Naive thymus-derived CD8-positive, alpha-beta T cell (primary cell): ENCODE measurements at places on chromosomes 7 and 10.

DNA sequence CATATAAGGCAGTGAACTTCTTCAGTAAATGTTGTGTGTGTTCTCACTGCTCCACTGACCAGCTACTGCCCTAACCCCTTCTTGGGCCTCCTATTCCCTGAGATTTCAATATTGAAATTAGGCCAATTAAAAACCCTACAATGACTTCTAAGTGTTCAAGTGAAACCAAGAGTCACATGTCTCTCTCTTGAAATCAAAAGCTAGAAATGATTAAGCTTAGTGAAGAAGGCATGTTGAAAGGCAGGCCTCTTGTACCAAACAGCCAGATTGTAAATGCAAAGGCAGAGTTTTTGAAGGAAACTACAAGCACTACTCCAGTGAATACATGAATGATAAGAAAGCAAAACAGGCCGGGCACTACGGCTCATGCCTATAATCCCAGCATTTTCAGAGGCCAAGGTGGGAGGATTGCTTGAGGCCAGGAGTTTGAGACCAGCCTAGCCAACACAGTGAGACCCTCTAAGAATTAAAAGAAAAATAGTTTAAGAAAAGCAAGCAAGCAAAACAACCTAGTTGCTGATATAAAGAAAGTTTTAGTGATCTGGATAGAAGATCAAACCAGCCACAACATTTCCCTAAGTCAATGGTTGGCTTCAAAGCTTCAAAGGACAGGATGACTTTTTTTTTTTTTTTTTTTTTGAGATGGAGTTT lies 22.3 kb downstream of the BRAF start:
- DNase-seq: peak; percentile 33
- H3K4me1 ChIP-seq: peaks cover 13% of the 10 kb centered on the region
- H3K27ac ChIP-seq: peak overlapping the region; percentile 81
- peak overlapping the region; percentile 76 for H3K4me3 ChIP-seq
- no peaks in the 10 kb centered on the region for H3K27me3 ChIP-seq
- peaks cover 3% of the 10 kb centered on the region for H3K36me3 ChIP-seq

DNA sequence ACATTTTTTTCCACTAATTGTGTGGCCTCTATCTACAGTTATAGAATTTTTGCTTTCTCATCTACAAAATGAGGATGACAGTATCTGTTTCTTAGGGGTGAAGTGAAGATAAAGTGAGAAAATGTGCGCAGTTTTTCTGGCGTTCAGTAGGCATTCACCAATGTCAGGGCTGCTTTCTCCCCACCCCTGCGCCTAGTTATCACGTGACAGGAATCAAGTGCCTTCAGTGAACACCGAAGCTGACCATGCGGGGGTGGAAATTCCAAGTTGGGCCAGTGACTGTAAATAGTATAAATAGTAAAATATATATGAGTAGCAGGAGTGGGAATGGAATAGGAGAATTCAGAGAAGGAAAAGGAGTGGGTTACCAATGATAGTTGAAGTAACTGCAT lies 77.4 kb downstream of the TAF3 start:
- no peak for DNase-seq
- peaks cover 39% of the 10 kb centered on the region for H3K36me3 ChIP-seq
- no peak overlapping the region for H3K4me3 ChIP-seq
- H3K4me1 ChIP-seq: peaks cover 72% of the 10 kb centered on the region
- no peak overlapping the region for H3K27ac ChIP-seq

DNA sequence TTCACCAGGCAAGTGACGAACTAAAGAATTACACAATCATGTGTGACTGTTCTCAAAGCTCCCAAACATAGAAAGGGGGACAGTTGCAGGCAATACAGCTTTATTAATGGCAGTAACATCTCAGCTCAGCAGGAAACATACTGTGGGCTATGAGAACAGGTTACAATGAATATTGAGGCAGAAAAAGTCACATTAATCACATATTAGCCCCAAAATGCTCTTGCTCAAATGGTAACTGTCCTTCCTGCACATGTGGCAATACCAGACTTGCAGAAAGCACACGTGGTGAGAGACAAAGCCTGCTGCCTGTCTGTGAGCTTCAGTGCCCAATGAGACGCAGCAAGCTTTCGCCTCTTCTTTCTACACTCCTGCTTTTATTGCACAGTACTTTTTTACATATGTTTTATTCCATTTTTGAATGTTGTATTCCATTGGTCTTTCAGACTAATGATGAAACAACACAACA lies 104.9 kb upstream of the ACBD5 start:
- no peaks in the 10 kb centered on the region for H3K36me3 ChIP-seq
- no peak overlapping the region for H3K27ac ChIP-seq
- no peak for DNase-seq
- H3K4me3 ChIP-seq: no peak overlapping the region

- H3K36me3 ChIP-seq: no peaks in the 10 kb centered on the region
- H3K27ac ChIP-seq: no peak overlapping the region
- no peak overlapping the region for H3K4me3 ChIP-seq
- DNase-seq: no peak
- H3K4me1 ChIP-seq: peaks cover 6% of the 10 kb centered on the region
Measured at GRCh38 chr10:28429573-28430216, 103.2 kb upstream of the WAC start.

DNA sequence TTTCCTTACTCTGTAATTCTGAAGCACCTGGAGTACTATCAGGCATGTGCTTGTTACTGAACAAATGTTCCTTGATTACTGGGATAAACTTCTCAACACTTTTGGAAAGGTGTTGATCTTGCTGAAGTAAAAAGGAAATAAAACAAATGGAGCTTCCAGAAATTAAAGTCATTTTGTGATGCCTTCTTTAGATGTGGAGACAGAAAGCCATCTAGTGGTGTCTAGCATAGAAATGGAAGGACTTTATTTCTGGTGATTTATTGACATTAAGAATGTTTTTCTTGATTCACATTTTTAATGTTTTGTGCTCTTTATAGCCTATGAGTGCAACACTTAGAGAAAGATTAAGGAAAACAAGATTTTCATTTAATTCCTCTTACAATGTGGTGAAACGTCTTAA lies 1.4 kb downstream of the SFR1 start:
- no peak for DNase-seq
- H3K4me1 ChIP-seq: peaks cover 24% of the 10 kb centered on the region
- H3K36me3 ChIP-seq: peaks cover 22% of the 10 kb centered on the region
- peak overlapping the region; percentile 44 for H3K27ac ChIP-seq
- H3K4me3 ChIP-seq: peak overlapping the region; percentile 95

- H3K27me3 ChIP-seq: no peaks in the 10 kb centered on the region
- no peak for DNase-seq
- no peak overlapping the region for H3K27ac ChIP-seq
- H3K36me3 ChIP-seq: no peaks in the 10 kb centered on the region
Measured at GRCh38 chr10:17548162-17548561, 69.0 kb downstream of the HACD1 start.

DNA sequence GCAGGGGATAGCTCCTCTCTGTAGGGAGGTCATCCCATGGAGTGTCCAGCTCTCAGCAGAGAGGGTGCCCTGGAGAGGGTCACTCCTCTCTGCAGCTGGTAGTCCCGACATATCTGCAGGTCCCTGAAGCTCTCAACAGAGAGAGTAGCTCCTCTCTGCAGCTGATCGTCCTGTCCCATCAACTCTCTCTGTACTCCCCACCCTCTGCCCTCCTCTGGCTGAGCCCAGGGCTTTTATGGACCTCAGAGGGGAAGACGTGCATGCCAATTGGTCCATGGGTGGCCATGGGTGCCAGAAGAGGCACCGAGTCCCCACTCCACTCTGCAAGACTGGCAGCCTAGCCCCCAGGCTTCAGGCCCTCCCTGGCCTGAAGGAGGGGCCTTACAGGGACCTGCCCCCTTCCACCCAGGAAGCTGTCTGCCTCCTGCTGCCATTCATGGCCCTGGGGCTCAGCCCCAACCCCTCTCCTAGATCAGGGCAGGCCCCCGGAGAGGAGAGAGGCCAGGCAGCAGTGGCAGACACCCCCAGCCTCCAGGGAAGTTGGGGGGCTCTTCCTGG lies 9.0 kb upstream of the BLVRA start:
- H3K36me3 ChIP-seq: no peaks in the 10 kb centered on the region
- no peak overlapping the region for H3K27ac ChIP-seq
- H3K4me3 ChIP-seq: no peak overlapping the region
- H3K27me3 ChIP-seq: peaks cover 5% of the 10 kb centered on the region
- H3K4me1 ChIP-seq: peaks cover 4% of the 10 kb centered on the region

- no peaks in the 10 kb centered on the region for H3K27me3 ChIP-seq
- no peaks in the 10 kb centered on the region for H3K36me3 ChIP-seq
- H3K27ac ChIP-seq: no peak overlapping the region
- no peak overlapping the region for H3K4me3 ChIP-seq
Measured at GRCh38 chr7:97346349-97346748, 228.9 kb downstream of the SDHAF3 start.

DNA sequence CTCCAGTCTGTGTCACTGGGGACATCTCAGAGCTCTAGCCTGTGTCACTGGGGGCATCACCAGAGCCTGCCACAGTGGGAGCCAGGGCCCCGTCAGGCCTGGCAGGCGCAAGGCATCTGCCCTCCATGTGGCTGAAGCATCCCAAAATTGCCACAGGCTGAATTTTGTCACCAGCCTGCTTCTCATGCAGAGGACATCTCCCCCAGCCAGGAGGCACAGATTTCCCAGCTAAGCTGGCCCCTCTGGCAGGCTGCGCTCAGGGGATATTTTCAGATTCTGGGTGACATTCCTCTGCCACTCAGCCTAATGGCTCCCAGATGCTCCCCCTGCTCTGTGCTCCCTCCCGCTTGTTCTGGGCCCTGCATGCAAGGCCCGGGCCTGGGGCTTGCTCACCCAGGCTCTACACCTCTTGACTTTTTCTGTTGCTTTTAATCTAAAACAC lies 64.6 kb downstream of the COL13A1 start:
- no peaks in the 10 kb centered on the region for H3K36me3 ChIP-seq
- H3K4me3 ChIP-seq: no peak overlapping the region
- no peaks in the 10 kb centered on the region for H3K27me3 ChIP-seq
- DNase-seq: no peak
- H3K4me1 ChIP-seq: no peaks in the 10 kb centered on the region

GRCh38 chr7:136023134-136023869 lies 46.1 kb upstream of the MTPN start:
- no peaks in the 10 kb centered on the region for H3K36me3 ChIP-seq
- H3K27ac ChIP-seq: no peak overlapping the region
- H3K4me3 ChIP-seq: no peak overlapping the region
- no peaks in the 10 kb centered on the region for H3K4me1 ChIP-seq
- no peak for DNase-seq

- peaks cover 9% of the 10 kb centered on the region for H3K36me3 ChIP-seq
- no peak for DNase-seq
- H3K27me3 ChIP-seq: no peaks in the 10 kb centered on the region
- no peak overlapping the region for H3K4me3 ChIP-seq
Measured at GRCh38 chr7:4246536-4246935, 435.6 kb upstream of the FOXK1 start.

- DNase-seq: no peak
- H3K36me3 ChIP-seq: peaks cover 5% of the 10 kb centered on the region
- H3K4me1 ChIP-seq: peaks cover 10% of the 10 kb centered on the region
Measured at GRCh38 chr10:30963992-30964930, 67.4 kb downstream of the ZNF438 start.

GRCh38 chr10:103062854-103063590 lies 130.1 kb downstream of the NT5C2 start:
- no peaks in the 10 kb centered on the region for H3K27me3 ChIP-seq
- DNase-seq: no peak
- no peak overlapping the region for H3K4me3 ChIP-seq

DNA sequence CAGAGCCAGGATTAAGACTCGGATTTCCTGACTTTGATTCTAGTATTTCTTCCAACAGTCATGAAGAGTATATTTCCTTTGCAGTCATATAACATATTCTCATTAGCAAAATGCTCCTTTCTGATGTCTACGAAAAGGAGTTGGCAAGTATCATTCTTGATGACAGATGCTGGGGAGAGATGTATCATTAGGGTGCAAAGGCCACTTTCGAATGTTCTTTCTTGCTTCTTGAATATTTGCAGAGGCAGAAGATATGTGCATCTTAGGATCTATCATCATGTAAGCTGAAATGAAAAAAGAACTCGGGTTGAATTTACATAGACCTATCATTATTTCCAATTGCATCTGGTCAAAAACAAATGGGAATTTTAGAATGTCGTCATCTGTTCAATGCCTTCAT lies 294.4 kb downstream of the BAMBI start:
- DNase-seq: no peak
- H3K27me3 ChIP-seq: peaks cover 12% of the 10 kb centered on the region
- no peaks in the 10 kb centered on the region for H3K36me3 ChIP-seq
- no peaks in the 10 kb centered on the region for H3K4me1 ChIP-seq
- no peak overlapping the region for H3K4me3 ChIP-seq
- H3K27ac ChIP-seq: no peak overlapping the region

GRCh38 chr7:138632826-138633602 lies 68.1 kb downstream of the SVOPL start:
- DNase-seq: no peak
- H3K4me1 ChIP-seq: peaks cover 27% of the 10 kb centered on the region
- H3K36me3 ChIP-seq: no peaks in the 10 kb centered on the region
- H3K27me3 ChIP-seq: peaks cover 1% of the 10 kb centered on the region
- H3K4me3 ChIP-seq: no peak overlapping the region

GRCh38 chr10:75145590-75145989 lies 34.1 kb downstream of the SAMD8 start:
- H3K27me3 ChIP-seq: no peaks in the 10 kb centered on the region
- peaks cover 8% of the 10 kb centered on the region for H3K36me3 ChIP-seq
- peak; percentile 3 for DNase-seq
- peaks cover 21% of the 10 kb centered on the region for H3K4me1 ChIP-seq
- peak overlapping the region; percentile 33 for H3K4me3 ChIP-seq

DNA sequence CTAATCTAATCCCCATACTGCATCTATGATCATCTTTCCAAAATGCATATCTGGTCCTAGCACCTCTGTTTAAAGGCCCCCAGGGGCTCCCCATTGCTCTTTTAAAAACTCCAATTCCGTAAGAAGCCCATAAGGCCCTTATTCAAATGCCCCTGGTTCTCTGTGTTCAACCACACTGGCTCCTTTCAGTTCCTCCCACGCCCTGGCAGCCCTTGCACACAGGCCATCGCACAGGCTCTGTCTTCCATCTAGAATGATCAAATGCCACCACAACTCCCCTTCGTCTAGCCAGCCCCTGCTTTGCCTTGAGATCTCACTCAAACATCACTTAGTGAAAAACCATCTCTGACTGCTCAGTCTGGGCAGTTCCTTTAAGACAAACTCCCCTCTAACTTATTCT lies 112.9 kb upstream of the LYZL2 start:
- no peak overlapping the region for H3K4me3 ChIP-seq
- no peaks in the 10 kb centered on the region for H3K4me1 ChIP-seq
- no peak overlapping the region for H3K27ac ChIP-seq
- no peak for DNase-seq
- peaks cover 1% of the 10 kb centered on the region for H3K27me3 ChIP-seq
